ENCODE measurements at places on chromosomes 7 and 10. TPM values are rescaled to one million over a fixed set of nuclear protein-coding genes. Genes with fewer than 3 reads are reported as not detected.

The PNLIP gene
- total RNA-seq: not detected

The SPAG6 gene
- total RNA-seq: not detected

The ZNF316 gene
- 9.4 TPM for total RNA-seq

The TDRD1 gene
- total RNA-seq: not detected

The GRM3 gene
- not detected for total RNA-seq

The EXOC6 gene
- 55.8 TPM for total RNA-seq

The CYP3A7 gene
- not detected for total RNA-seq

The PTN gene
- total RNA-seq: 0.07 TPM

The ACSL5 gene
- 64.8 TPM for total RNA-seq

The SUN3 gene
- not detected for total RNA-seq

The HOGA1 gene
- 0.07 TPM for total RNA-seq

The SNCG gene
- 77.7 TPM for total RNA-seq

The ENTPD1 gene
- 3.5 TPM for total RNA-seq

The ZNF37A gene
- total RNA-seq: 13.6 TPM

The AMZ1 gene
- not detected for total RNA-seq

The FGF8 gene
- not detected for total RNA-seq

The ZNF467 gene
- 1.2 TPM for total RNA-seq

The OIT3 gene
- total RNA-seq: not detected

The HPSE2 gene
- total RNA-seq: 0.05 TPM

The ARPC1A gene
- total RNA-seq: 206 TPM

The SH2B2 gene
- 3.5 TPM for total RNA-seq

The ANXA8L1 gene
- not detected for total RNA-seq

The COMTD1 gene
- total RNA-seq: 18.9 TPM

The TNPO3 gene
- total RNA-seq: 47.0 TPM

The GPR26 gene
- total RNA-seq: not detected

The FAM25C gene
- total RNA-seq: not detected

The PIP gene
- not detected for total RNA-seq

The DIP2C gene
- 6.2 TPM for total RNA-seq

The TMEM184A gene
- total RNA-seq: 0.07 TPM

The EPO gene
- total RNA-seq: not detected

The NFE2L3 gene
- 52.9 TPM for total RNA-seq

The TMEM243 gene
- 29.6 TPM for total RNA-seq

The SAP25 gene
- total RNA-seq: not detected

The GPR15LG gene
- not detected for total RNA-seq

The OR2A5 gene
- total RNA-seq: not detected

The MYOZ1 gene
- total RNA-seq: not detected

The RBP3 gene
- total RNA-seq: not detected

The ZPBP gene
- total RNA-seq: not detected

The BUD31 gene
- 119 TPM for total RNA-seq

The ASZ1 gene
- total RNA-seq: not detected

The PPRC1 gene
- 20.3 TPM for total RNA-seq

The SLC18A3 gene
- not detected for total RNA-seq

The MYO3A gene
- not detected for total RNA-seq

The CCM2 gene
- 60.4 TPM for total RNA-seq

The SORCS1 gene
- not detected for total RNA-seq

The LIPF gene
- not detected for total RNA-seq

The NOS3 gene
- total RNA-seq: 25.3 TPM

The RAB19 gene
- total RNA-seq: not detected

Measured in mammary microvascular endothelial cell (primary cell).